ENCODE measurements at places on chromosomes 13 and 19. TPM values are rescaled to one million over a fixed set of nuclear protein-coding genes. Genes with fewer than 3 reads are reported as not detected.

FUT2 gene
- polyA plus RNA-seq, result 1.7 TPM

RFPL4A gene
- polyA plus RNA-seq, result not detected

LGALS4 gene
- 2.9 TPM for polyA plus RNA-seq

ZNF525 gene
- 9.9 TPM for polyA plus RNA-seq

GRIN3B gene
- 2.0 TPM for polyA plus RNA-seq

LYPD5 gene
- 0.41 TPM for polyA plus RNA-seq

ZNF582 gene
- polyA plus RNA-seq, result 11.3 TPM

METTL21C gene
- polyA plus RNA-seq, result 0.82 TPM

ZNF66 gene
- polyA plus RNA-seq, result 6.2 TPM

All from renal cortex interstitium (tissue), 15 donors.